ENCODE measurements at places on chromosomes 11 and 22.

DNA sequence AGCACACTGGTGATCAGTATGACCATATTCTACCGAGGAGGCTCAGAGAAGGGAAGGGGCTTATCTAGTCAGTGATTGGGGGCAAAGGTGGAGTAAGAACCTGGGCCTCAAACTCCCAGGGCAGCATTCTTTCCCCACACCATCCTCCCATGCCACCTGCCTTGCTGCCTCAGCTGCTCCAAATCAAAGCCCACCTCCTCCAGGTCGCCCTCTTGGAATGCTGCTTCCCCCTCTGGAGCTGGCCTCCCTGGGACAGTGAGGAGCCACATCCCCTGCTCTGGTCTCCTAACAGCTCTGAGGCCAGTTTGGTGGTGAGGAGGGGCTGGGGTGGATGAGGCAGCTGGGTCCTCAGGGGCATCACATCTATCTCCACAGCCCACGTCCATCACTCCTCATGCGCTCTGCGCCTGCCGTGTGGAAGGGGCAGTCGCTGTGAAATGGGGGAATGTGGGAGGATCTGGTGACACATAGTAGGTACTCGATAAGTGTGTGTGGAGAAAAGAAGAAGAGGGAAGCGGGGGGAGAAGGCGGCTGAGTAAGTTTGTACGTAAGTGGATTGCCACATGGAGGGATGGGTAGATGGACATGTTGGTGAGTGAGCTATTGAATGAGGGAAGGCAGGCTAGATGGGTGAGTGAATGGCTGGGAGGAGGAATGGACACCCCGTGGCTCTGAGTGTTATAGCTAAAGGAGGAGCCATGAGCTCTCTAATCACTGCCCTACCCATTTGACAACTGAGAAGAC, 16.1 kb upstream of the ARHGEF17 start:
- DNase-seq = no peak

DNA sequence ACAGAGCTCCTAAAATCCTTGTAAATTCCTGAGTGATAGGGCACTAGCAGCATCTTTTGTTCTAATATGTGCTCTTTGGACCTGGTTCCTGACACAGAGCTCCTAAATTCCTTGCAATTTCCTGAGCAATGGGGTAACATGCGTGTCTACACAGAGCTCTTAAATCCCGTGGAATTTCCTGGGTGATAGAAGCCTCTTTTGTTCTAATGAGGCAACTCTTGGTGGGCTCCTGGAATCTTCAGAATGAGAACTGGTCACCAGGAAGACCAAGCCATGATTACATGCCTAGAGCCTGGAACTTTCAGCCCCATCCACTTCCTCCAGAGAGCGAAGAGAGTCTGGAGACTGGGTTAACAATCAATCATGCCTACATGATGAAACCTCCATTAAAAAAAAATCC, 19.0 kb downstream of the RSF1 start:
- no peak for DNase-seq

DNA sequence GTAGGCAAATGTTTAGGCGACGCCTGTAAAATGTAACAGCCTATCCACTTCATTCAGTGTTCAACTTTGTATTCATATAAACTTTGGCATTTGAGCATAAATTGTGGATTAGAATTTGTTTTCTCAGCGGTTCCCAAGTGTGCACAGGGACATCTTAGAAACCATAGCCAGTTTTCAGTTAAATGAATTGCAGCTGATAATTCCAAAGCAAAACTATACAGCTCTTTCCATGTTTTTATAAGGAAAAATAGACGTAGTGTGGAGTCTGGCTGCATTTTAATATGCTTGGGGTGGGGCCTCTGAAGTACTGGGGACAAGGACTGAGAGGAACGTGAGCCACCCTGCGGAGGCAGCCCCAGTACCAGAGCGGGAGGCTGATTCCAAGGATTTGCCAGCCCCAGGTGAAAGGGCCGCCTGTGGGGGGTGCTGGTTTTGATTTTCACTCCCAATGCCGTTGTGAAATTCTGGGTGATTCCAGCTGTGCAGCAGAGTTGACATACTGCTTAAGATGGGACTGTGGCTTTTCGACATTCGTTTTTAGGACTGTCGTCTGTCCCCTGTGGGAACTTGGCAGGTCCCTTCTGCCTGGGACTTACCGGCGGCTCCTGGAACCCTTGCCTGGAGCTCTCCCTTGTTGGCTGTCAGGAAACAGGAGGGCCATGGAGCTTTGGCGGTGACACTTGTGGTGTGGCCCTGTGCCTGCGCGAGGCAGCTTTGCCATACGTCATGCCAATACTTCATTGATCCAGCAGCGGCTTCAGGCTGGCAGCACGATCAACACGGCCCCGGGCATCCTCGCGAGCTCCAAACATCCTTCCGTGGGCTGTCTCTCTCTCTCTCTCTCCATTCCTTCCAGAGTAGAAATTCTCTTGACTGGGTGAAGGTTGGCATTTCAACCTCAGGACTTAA, 370.9 kb downstream of the TBC1D22A start:
- DNase-seq = no peak

- no peak for DNase-seq
Observed at GRCh38 chr11:88508759-88509581, 171.4 kb upstream of the CTSC start.

DNA sequence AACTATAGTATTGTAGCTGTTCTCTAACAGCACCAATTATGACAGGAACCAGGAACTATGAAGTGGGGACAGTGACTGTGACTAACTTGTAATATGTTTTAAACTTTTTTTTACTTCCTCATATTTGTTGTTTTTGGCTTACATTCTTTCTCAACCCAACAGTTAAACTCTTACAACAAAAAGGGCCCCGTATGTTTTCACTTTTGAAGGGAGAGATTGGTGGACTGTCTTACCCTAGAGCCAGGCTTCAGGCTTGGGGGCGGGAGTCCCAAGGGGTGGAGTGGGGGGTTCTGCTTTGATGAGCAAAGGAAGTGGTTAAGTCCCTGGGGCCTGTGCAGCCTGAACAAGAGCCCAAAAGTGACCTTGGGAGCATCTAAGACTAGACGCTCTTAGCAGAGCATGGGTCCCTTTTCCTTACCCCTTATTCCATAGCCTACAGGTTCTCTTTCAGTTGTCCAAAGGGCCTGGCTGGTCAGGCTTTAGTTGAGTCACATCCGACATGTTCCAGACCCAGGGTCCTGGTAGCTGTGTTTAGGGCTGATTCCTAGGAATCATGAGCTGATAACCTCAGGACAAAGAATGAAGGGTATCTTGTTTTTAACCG, 38.8 kb downstream of the STIM1 start:
- DNase-seq = no peak

DNA sequence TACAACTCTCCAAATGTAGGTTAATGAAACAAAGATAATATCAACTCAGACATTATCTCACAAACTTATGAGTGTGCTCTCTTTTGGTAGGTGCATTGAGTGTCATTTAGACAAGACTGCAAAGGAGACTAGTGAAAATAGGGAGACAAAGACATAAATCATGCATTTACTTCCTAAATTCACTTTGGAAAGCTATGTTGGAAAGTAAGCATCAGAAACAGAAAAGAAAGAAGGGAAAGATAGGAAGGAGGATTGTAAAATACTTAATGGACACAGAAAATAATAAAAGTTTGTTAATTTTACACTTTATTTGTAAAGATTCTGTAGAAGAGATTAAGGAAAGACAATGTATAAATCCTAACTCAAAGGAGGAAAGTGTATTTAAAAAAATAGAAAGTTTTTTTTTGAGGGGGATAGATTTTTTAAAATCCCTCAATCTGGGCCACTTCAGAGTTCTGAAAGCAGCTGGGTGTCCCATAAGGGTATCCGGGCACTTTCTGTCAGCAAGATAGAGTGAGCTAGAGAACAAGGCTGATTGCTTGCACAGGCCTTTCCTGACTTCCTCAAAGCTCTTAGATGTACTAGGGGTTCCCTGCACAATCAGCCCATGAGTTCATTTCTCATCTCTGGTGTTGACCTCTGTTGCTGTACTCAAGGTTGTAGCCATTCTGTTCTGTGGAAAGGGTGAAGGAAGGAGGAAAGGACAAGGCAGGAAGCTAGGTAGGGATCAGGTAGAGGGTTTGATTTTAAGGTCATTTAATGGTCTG, 22.4 kb upstream of the RDX start:
- no peak for DNase-seq

DNA sequence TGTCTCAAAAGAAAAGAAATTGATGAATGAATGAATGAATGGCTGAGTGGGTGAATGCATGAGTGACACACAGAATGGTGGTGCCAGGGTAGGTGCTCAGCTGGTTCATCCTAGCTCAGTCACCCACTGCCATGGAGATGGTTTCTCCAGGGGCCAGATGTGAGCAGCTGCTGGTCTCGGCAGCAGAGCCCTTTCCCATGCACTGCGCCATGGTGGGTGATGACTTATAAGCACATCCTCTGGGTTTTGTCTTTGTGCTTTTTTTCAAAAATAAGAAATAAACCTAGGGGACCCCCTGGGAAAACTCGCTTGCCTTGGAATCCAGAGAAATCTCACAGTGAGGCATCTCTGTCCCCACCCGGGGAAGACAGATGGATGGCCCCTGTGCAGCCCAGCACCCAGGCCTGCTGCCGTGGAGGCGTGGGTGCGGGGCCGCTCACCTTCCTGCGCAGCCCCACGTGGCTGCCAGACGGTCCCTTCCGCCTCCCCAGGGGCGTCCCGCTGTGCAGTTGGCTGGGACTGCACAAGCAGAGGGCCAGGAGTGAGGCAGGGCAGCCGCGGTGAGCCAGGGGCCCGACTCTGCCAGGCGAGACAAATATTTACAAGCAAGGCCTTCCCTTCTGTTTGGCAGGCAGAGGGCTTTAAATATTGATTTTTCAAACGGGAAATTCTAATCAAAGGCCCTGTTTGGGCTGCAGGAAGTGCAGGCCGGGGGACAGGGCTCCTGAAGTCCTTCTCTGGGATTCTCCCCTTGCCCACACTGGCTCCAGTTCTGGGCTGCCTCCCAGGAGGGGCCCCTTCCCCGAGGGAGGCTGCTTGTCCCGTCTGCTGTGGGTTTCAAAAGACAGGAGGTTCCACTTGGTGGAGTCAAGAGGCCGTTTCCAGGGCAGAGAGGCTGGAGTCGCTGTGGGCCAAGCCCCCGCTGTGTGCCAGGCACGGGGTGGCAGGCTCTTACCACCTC, 24.3 kb downstream of the MPPED1 start:
- no peak for DNase-seq

GRCh38 chr11:45652781-45653180, 12.6 kb downstream of the CHST1 start:
- no peak for DNase-seq

GRCh38 chr11:22130462-22131053, 62.3 kb upstream of the ANO5 start:
- no peak for DNase-seq

GRCh38 chr22:43006016-43006505, 8.9 kb downstream of the PACSIN2 start:
- no peak for DNase-seq

DNA sequence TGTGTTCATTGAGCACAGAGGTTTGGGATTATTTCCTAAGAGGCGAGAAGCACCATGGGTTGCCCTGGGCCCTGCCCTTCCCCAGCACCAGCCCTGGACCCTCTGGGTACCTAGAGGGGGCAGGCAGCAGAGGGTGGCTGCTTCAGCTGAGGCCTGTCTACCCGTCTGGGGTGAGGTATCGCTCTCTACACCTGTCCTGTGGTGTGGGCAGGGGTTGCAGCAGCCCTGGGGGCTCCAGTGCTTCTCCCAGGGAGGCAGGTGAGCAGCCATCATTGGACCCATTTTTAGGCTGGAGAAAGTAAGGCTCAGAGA, 15.6 kb downstream of the PRDM11 start:
- no peak for DNase-seq

- DNase-seq = no peak
Observed at GRCh38 chr22:22049684-22050083, 67.1 kb upstream of the TOP3B start.

- DNase-seq = peak; percentile 38
Observed at GRCh38 chr11:75140269-75141138, 10.4 kb upstream of the SLCO2B1 start.

GRCh38 chr11:108838792-108839105, 173.9 kb downstream of the DDX10 start:
- DNase-seq = no peak

DNA sequence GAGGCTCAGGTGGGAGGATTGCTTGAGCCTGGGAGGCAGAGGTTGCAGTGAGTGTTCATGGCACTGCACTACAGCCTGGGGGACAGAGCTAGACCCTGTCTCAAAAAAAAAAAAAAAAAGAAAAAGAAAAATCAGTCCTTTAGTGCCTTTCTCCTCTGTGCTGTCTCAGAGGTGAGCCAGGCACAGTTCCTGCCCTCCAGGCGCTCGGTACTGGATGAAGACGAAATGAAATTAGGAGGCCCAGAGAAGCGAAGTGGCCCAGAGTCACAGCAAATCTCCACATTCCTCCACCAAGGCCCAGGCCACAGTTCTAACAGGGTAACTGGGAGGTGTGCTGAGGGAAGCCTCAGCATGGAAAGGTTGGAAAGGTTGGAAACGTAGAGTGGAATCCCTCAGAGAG, 4.9 kb downstream of the PLEKHB1 start:
- no peak for DNase-seq

DNA sequence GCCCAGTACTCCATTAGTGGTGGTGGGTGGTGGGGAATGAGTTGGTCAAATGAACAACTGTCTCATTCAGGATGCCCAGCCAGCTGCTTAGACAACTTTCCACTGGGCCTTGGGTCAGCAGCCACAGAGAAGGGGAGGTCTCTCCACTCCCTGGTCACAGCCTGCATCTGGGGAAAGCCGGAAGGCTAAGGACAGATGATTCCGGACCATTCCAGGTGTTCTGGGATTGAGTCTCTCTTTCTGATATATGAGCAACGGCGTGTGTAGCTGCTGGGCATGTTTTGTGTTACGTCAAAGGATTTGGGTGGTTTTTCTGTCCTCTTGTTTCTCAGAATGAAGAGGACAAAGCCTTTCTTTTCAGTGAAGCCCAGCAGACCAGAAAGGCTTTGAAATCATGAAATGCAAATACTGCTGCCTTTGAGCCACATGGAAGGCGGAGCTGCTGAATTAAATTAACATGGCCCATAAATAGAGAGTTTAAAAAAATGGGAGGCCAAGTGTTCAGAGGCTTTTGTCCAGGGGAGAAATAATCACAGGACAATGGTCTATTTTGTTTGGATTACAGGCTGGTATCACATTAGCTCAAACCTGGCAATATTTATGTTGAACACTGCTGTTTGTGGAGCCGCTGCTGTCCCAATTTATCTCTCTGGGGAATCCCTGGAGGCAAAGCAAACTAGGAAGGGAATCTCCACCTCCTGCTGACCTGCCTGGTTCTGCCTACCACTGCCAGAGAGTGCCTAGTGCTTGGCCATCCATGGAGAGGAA, 234.4 kb upstream of the E2F8 start:
- no peak for DNase-seq

- DNase-seq = no peak
Observed at GRCh38 chr11:59062602-59063529, 23.2 kb upstream of the GLYATL1B start.

- DNase-seq = no peak
Observed at GRCh38 chr11:130522284-130522961, 74.0 kb downstream of the ADAMTS15 start.

DNA sequence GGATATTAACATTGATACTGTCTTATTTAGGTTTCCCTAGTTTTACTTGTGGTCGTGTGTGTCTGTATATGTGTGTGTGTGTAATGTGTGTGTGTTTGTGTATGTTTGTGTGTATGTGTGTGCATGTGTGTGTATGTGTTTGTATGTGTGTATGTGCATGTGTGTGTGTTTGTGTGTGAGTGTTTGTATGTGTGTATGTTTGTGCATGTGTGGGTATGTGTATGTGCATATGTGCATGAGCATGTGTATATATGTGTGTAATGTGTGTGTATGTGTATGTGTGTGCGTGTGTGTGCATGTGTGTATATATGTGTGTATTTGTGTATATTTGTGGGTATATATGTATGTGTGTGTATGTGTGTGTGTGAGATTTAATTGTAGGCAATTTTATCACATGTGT, 17.3 kb upstream of the DNAL4 start:
- no peak for DNase-seq

Measured in stimulated activated CD4-positive, alpha-beta T cell treated with anti-CD3 and anti-CD28 coated beads, TNF-alpha, amount 100 ng/mL, for 1 hour (primary cell).